Naive thymus-derived CD4-positive, alpha-beta T cell (primary cell): ENCODE measurements at places on chromosomes 2 and 18. TPM values are rescaled to one million over a fixed set of nuclear protein-coding genes. Genes with fewer than 3 reads are reported as not detected.

DNA sequence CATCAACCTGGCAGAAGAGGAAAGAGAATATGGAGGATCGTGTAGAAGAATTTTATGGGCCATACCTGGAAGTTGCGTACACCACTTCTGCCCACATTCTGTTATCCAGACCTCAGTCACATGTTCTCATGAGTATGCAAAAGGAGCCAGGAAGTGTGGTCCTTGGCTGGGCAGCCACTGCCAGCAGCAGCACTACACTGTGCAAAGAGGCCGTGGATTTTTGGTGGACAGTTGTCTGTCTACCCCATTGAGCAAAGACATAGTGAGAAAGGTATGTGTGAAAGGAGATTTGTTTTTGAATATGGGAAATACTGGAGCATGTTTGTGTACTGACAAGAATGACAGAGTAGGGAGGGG is 68.1 kb downstream of the SDC1 start:
- no peak for DNase-seq

Gene ITGAV
- 7.4 and 8.2 TPM in 2 replicates for total RNA-seq

GRCh38 chr2:26623541-26624495 is 17.3 kb downstream of the CIB4 start:
- no peak for DNase-seq

DNA sequence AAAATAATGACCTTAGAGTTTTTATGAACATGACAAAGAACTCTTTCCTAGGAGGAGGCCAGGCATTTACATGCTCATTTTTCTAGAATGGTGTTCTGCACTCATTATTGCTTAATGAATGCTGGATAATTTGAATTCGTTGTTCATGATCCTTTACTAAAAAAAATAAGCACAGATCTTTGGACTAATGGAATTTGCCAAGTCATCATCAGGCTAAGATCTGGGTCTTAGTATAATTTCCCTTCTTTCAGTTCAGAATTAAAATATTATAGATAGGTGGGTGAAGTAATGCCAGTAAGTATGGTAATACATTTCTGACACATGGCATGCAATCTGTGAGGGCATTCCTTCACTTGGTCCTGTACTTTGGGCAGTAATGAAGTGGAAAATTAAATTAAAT is 143.8 kb upstream of the AQP4 start:
- no peak for DNase-seq

Gene UGT1A3
- not detected for total RNA-seq

Gene HK2
- 12.1 TPM for total RNA-seq

Gene TXNDC2
- total RNA-seq: not detected
